Activated T-cell treated with anti-CD3 and anti-CD28 coated beads, Interleukin-2, amount 50 U/mL, for 72 hours (primary cell): ENCODE measurements at places on chromosomes 12 and 14.

DNA sequence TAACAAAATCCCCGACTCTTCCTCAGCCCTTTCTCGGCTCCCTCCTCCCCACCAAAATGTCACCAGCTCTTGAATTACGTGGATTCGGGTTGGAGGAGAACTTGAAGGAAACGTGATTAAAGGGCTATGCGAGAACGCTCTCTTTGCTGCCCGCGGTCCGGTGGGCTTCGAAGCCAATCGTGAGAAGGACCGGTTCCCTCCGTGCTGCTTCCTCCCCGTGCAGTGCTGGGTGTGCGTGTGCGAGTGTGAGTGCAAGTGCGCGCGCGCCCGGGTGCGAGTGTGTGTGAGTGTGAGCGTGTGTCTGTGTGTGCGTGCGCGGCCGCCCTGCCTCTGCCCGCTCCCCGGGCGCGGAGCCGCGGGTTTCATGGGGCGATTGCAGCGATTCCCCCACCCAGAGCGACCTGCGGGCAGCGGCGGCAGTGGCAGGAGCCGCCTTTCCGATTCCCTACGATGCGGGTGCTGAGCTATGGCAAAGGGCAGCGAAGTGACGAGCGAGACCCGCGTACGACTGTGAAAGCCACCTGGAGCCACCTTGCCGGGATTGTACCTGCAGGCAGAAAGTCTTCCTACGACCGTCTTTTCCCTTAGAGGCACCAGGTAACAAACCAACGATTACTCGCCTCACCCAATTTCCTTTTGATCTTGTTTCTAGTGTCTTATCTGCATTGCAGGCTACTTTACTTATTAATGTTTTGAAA is 1.4 kb downstream of the LRFN5 start:
- no peak for DNase-seq

DNA sequence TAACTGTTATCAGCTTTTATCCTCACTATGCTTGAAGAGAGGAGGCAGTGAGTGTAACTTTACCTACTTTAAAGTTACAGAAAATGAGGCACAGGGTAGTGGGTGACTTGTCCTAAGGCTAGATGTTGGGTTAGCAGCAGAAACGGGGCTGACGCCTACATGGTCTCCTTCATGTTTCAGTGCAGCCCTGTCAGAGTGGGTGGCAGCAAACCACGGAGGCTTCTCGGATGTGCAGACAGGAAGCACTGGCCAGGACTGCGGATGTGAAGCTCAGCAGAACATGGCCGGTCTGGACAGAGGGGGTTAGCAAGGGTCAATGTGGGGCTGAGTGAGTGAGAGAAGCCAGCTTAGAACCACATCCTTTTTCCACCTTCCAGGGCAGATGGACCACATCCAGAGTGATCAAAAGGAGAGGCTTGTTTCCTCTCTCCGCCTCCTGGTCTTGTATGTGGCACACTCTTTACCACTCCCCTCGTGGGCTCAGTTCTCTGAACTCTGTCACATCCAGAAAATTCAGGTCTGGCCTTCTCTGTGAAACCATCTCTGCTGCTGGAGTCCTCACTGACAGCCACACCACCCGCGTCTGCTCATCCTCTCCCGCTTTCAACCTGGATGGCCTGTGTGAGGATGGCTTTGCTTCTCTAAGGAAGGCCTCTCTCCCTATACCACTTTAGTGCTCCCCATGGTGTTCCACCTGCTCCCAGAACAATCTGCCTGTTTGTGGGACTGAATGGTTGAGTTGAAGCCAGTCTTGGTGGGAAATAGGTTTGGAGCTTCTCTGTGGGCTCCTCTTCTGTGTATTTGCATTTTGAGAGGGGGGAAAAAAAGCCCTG is 14.1 kb downstream of the SUSD6 start:
- DNase-seq = peak; percentile 88

DNA sequence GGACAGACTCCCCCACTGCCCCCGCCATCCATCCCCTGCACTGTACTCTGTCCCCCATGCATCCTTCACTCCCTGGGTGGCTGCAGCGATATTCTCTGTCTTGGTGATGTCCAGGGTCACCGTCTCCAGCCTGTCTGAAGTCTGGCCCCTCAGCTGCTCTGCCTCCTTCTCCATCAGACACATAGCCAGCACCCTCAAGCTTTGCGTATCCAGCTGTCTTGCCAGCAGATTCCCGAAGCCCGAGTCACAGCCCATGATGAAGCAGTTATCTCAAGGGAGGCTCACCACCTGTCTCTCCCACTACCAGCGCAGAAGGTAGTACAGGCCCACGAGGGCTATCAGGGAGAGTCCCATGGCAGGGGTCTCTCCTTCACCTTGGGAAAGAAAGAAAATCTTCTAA is 77.8 kb downstream of the HSD17B6 start:
- DNase-seq = no peak

- no peak for DNase-seq
Observed at GRCh38 chr12:96677363-96677762, 188.0 kb downstream of the CFAP54 start.

DNA sequence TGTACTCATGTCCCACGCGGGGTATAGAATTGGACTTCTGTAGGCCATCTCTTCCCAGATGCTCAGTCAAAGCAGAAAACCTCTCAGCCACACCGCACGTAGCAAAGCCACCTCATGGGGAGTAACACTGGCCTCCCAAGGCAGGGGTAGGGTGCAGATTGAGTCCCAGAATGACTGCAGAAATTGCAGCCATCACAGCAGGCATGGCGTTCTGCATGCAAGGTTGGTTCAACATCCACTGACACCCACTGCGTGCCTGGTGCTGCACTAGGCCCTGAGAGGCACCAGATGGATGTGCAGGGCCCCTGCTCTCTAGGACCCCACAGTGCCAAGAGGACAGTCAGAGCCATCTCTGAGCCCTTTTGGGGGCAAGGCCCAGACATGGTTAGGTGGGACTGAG is 39.9 kb downstream of the RAB35 start:
- DNase-seq = no peak

- DNase-seq = no peak
Observed at GRCh38 chr12:101764051-101764792, 25.0 kb upstream of the SYCP3 start.
